ENCODE measurements at places on chromosomes 12 and 14.

DNA sequence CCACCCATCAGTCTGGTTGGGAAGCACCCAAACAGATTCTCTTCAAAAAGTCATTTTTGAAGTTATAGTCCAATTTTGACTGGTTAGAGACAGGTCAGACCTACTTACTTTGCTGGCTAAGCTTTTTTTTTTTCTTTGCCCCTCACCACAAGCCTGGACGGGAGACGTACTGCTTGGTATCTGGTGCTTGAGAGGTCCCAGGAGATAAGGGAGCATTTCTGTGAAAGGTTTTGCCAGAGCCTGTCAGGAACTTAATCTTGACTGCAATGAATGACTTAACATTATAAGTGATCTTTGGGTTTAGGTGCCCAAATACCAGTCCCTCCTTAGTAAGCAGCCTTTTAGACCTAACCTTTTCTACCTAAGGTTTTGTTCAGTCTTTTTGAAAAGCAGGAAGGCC lies 6.3 kb downstream of the MTHFD1 start:
- DNase-seq: no peak

- DNase-seq: no peak
These were observed 58.0 kb downstream of the LLPH start for GRCh38 chr12:66072566-66072965.

GRCh38 chr12:25550186-25550585 lies 2.9 kb downstream of the LMNTD1 start:
- DNase-seq: no peak

GRCh38 chr14:23672200-23672599 lies 36.0 kb downstream of the DHRS2 start:
- DNase-seq: no peak

GRCh38 chr12:45827974-45828373 lies 98.5 kb downstream of the ARID2 start:
- DNase-seq: no peak

DNA sequence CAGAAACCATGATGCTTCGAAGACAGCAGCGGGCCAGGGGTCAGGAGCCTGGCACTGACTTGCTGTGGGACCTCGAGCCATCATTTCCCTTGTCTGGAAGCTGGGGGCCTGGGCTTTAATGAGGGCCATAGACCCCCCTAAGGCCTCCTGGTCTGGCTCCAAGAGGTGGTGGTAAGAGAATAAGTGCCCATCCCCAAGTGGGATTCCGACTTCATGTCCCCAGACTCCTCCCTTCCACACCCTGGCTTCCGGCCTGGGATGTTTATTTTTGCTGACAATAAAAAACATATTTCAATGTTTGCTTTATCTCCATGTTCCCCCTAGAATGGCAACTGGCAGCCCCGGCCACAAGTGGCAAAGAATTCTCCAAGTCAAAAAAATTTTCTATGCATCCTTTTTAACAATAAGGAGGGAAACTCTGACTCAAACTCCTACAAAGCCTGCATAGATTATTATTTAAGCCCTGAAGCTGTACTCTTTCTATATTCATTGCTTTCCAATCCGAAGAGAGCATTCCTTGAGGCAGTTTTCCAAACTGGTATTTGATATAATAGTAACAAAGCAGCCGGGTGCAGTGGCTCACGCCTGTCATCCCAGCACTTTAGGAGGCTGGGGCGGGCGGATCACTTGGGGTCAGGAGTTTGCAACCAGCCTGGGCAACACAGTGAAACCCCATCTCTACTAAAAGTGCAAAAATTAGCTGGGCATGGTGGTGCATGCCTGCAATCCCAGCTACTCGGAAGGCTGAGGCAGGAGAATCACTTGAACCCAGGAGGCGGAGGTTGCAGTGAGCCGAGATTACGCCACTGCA lies 84.0 kb downstream of the ITPK1 start:
- no peak for DNase-seq

GRCh38 chr12:58633479-58633878 lies 286.8 kb downstream of the LRIG3 start:
- DNase-seq: no peak

- no peak for DNase-seq
These were observed 74.4 kb downstream of the MGST1 start for GRCh38 chr12:16421806-16422205.

DNA sequence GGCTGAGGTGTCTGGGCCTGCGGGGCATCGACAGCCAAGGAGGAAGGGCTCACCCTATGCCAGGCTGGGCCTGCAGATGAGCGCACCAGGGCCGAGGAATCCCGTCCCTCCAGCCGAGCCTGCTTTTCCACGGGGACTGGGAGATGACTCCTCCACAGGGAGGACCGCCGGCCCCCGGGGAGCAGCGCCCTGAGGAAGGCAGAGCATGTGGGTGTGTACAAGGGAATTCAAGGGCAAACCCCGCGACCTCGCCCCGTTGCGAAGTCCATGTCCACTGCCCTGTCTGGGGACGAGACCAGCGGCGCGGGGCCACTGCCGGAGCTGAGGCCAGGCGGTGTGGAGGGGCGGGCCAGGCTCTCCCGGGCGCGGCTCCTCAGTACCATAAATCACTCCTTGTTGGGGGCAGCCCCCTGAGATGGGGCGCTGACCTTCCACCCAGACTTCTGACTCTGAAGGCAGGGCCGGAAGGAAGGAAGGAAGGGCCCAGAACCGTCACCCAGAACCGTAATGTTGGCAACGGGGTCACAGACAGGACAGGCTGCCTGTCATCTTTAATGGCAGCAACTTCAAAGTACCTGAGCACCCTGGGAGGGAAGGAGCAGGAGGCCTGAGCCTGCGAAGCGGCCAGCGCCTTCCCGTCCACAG lies 52.5 kb downstream of the RNF34 start:
- DNase-seq: no peak

GRCh38 chr12:92370828-92371227 lies 225.2 kb upstream of the BTG1 start:
- no peak for DNase-seq

DNA sequence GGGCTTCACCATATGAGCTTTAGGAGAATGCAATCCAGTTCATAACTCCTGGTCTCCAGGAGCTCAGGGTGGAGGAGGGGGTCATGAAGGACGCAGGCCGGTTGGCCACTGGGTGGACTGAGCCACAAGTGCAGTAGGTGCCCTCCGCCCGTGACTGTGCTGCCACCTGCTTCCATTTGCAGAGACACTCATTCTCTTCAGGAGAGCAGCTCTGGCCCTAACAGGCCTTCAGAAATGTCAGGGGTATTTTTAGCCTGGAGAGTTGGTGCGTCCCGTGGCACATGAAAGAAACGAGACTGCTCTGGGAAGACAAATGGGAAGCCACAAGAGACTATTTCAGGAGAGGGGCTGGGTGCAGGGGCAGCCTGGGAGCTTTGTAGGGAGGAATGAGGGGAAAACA lies 74.6 kb upstream of the MYL2 start:
- DNase-seq: no peak

DNA sequence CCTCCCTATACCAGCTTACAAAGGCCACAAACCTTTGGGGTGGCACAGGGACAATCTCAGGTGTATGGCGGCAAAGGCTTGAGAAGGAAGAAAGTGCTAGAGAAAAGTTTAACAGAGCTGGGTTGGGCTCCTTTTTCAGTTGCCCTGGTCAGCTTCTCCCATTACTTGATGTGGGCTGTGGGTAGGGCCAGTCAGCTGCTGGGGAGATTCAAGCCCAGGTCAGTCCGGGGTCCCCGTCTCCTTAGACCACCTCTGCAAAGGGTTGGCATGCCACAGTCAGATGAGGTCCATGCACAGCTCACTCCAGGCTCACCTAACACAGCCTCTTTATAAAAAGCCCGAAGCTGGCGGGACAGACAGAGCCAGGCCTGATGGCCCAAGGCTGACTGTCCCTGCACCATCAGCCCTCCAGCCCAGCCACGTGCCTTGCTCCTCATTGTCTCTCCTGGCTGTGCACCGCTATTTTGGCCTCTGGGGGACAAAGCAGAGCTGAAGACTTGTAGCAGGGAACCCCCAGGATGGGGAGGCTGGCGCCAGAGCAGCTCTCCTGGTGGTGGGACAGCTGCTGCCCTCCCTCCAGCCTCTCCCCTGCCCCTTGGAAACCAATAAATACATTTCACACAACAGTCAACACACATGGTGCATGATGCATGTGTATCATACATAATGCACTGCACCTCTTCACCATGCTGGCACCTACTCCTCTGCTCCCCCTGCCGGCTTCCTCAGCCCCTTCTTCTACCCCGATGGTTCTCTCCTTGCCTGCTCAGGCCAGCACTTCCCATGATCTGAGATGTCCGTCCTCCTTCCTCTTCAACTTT lies 61.7 kb upstream of the DDX11 start:
- no peak for DNase-seq

DNA sequence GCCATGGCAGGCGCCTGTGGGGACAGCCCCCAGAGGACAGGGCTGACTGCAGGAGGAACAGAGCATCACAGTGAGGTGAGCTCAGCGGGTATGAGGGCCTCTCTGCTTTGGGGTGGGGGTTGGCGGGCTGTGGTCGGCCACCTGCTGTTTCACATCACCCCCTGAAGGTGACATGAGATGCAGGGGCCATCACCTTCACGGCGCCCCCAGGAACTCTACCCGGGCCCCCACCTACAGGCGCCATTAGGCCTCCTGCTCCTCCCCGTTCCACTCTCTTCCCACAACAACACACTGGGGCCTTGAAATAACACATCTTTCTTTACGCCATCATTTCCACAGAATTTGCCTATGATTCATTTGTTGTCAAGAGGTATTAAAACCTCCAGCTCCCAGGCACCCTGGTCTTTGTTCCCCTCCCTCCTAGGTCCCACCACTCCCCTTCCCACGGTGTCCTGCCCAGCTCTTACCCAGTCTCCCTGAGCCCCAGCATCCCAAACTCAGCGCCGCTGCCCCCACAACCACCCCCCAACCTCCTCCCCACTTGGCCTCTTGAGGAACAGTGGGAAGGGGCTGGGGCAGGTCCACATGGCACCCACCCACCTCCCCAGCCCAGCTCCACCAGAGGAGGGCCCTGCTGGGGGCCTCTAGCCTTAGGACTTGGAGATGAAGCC lies 12.7 kb upstream of the HDAC7 start:
- DNase-seq: no peak

GRCh38 chr14:75627406-75627805 lies 33.3 kb downstream of the ERG28 start:
- DNase-seq: no peak

- DNase-seq: no peak
These were observed 206.5 kb downstream of the EFCAB11 start for GRCh38 chr14:89748004-89748403.

DNA sequence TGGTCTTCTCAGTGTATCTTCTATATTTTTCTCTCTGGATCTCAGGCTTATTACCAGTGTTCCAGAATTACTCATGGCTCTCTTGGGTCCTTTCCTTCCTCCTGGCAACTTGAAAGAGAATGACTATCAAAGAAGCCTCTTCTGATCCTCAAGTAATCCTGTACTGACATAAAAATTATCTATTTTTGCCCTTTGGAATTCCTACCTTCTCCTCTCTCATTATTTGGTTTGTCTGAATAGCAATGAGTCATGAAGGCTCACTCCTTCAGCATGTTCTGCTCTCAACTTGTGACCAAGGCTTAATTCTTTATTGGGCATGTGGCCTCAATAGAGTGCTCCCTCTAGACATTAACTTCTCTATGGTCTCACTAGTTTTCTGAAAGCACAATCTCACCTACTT lies 553.6 kb upstream of the ATP2B1 start:
- DNase-seq: no peak

GRCh38 chr12:110957652-110958051 lies 37.3 kb upstream of the MYL2 start:
- no peak for DNase-seq

DNA sequence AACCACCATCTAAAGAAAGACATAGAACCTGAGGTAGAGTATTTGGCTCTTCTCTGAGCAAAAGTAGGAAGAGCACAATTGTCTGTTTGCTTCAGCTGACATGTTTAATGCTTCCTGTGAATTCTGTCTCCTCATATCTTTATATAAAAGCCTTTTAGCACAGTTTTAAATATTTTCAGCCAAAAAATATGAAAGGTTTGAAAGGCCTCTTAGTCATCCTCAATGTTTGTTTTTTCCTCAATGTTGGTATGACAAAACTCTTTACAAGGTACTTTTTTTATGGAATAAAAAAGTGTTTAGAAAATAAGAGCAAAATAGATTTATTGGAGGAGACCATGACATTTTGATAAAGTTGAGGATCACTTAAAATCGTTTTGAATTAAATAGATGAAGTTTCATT lies 360.9 kb downstream of the NAV3 start:
- no peak for DNase-seq

- DNase-seq: no peak
These were observed 21.0 kb downstream of the CABP1 start for GRCh38 chr12:120661432-120661831.
